Stimulated activated CD8-positive, alpha-beta memory T cell treated with anti-CD3 and anti-CD28 coated beads, Interleukin-4, amount 100 ng/mL, for 1 hour (primary cell): ENCODE measurements at places on chromosomes 13 and 19.

DNA sequence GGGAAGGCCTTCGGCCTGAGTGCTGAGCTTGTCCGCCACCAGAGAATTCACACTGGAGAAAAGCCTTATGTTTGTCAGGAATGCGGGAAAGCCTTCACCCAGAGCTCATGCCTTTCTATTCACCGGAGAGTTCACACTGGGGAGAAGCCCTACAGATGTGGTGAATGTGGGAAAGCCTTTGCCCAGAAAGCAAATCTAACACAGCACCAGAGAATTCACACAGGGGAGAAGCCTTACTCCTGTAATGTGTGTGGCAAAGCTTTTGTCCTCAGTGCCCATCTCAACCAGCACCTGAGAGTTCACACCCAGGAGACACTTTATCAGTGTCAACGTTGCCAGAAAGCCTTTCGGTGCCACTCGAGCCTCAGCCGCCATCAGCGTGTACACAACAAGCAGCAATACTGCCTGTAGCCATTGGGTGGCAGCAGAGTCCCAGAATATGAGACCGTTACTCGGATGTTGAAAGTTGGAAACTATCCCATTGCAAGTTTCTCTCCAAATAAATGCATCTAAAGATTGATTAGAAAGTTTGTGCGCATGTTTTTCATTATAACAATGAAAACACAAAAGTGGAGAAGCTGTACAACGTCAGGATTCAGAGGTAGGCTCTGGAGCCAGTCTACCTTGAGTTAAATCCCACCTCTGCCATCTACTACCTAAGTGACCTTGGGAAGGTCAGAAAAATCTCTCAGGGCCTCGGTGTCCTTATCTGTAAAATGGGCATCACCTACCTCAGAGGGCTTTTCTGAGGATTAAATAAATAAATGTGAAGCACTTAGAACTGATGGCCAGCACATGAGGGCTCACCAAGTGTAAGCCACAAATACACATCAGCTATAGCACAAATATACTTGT is 21.1 kb downstream of the ZNF473 start:
- DNase-seq, result peak; percentile 14

DNA sequence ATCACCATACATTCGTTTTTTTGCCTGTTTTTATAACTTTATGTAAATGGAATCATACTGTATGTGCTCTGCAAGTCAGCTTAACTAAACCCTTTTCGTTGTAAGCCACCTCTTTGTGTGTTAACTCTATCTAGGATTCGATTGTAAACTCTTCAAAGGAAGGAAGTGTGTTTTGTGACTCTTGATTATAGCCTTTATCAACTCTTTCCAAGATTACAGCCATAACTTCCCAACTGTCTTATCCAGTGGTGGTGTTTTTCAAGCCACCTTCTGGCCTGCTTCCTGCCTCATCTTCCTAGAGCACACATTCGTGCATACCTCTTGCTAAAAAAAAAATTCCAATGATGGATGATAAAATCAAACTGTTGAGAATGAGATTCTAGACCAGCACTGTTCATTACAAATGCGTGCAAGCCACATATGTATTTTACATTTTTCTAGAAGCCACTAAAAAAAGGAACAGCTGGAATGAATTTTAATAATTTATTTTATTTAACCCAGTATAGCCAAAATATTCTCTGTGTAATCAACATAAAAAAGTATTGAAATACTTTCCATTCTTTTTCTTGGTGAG is 12.0 kb upstream of the FBXL3 start:
- DNase-seq, result no peak

DNA sequence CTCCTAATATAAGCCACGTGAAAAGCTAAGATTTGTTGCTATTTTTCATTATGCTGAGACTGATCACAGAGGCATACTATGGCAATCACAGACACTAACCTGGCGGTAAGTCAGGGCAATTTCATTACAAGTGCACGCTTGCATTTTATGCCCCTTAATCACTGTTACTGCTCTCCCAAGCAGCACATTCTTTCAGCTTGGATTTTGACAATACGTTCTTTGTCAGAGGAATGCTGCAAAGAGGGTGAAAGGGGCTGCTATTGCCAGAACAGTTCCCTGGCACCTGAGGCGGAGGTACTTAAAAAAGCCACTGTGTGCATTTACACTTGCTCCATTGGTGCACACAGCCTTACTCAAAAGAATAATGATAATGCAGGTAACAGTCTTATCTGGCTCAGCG is 346.6 kb downstream of the RFC3 start:
- no peak for DNase-seq

DNA sequence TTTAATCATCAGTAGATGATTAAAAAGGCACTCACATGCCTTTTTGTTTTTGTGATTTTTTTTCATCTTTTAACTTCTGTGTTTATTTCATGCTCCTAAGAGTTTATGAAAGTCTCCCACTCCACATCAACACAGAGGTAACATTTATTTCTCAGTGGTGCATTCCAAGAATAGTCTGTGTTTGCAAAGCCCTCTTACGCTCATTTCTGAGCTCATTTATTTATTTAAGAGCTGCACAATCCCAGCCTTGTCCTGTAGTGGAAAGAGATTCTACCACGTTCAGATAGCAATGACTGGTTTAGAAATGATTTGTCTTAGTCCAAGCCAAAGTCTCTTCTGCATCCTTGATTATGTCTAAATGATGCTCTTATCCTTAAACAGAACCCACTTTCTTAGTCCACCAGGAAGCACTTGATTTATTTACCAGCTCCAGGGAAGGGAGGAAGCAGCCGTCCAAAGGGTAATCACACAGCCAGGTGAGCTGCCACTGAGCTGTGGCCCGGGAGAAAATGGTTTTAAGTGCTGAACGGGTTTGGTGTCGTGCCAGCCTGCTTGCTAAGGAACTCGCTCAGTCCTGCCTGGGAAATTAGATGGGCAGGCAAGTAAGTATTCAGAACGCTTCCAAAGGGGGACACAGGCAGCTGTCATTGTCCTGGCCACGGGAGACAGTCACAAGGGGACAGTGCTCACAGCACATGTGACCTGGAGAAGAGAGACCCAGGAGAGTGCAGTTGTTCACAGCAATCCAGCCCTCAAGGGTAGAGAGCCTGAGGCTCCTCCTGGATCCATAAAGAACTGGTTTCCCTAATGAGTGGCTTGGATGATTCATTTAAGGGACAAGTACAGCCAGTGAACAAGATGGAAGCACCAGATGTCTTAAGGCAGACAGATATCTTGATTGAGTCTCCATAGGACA is 131.8 kb upstream of the WASF3 start:
- no peak for DNase-seq

DNA sequence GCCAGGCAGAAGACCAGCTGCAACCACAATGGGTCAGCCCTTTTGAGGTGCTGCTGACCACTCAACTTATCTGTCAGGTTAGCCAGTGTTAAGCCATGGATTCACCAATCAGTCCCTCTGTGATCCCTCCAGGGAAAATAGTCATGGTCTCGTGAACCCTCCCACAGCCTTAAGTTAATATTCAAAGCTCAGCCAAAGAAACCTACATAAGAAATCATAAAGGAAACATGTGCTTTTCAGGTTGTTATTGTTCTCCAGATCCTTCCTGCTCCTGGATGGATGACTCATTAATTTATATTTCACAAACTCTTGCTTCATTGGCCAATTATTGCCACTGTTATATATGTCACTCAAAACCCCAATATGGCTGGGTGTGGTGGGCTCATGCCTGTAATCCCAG is 161.9 kb downstream of the B3GLCT start:
- no peak for DNase-seq

- no peak for DNase-seq
Measured at GRCh38 chr19:38892841-38893240, 6.6 kb downstream of the SIRT2 start.

- DNase-seq, result no peak
Measured at GRCh38 chr13:90321281-90321931, 1026.1 kb upstream of the MIR17HG start.

DNA sequence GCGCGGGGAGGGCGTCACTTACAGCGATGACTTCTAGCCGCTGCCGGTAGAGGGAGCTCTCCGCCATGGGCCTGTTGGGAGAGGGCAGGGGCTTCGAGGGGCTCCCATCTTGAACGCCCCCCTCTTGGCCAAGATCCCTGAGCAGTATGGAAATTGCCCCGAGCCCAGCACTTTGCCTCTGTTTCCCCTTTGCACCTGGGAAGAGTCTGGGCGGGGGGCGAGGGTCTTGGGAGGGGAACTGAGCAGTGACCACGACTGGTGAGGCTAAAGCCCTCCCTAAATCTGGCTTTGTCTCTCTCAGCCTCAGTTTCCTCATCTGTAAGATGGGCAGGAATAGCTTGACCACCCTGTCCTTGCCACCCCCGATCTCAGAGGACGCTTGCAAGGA is 2.8 kb downstream of the PALM3 start:
- DNase-seq, result no peak

- no peak for DNase-seq
Measured at GRCh38 chr13:74629985-74630384, 495.8 kb upstream of the KLF12 start.

GRCh38 chr19:49534632-49535385 is 7.0 kb downstream of the RCN3 start:
- DNase-seq, result no peak

DNA sequence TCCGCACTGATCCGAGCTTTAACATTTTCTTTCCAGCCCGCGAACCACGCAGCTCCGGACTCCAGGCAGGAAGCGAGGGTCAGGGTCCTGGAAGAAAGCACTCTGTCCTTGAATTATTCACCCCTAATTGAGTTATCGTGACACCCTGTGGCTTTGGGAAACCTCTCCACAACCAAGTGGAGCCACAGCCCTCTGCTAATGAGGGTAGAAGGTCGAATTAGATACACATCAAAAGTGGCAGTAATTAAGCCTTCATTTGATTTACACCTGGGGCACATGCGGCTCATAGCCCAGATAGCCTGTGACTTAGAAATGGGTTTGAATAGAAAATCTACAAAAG is 15.9 kb upstream of the RNF17 start:
- no peak for DNase-seq

- no peak for DNase-seq
Measured at GRCh38 chr19:56142087-56142787, 1.1 kb downstream of the ZNF444 start.

DNA sequence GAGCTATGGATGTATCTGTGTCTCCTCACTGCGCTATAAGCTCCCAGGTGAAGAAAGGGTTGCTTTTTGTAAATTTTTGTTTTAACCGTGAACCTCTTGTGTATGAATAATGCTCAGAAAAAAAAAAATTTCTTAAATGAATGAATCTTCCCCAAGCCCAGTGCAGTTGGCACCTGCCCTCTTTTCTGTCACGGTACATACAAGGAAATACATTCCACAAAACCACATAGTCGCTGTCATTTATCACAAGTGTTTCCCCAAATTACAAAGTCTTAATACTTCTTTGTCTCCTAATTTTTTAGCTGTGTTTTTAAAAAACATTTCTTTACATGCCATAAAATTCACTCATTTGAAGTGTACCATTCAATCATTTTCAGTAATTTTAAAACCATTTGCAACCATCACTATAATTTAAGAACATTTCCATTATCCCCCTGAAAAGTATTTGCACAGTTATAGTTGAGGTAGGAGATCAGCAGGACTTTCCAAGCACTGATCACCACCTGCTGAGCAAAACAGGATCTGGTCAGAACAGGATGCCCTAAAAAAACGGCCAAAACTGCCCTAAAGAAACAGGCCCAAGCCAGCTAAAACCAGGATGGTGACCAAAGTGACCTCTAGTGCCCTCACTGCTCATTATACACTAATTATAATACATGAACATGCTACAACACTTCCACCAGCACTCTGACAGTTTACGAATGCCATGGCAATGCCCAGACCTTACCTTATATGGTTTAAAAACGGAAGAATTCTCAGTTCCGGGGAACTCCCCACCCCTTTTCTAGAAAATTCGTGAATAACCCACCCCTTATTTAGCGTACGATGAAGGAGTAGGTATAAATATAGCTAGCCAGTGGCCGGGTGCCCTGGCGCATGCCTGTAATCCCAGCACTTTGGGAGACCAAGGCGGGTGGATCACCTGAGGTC is 1.3 kb upstream of the TEX30 start:
- no peak for DNase-seq

DNA sequence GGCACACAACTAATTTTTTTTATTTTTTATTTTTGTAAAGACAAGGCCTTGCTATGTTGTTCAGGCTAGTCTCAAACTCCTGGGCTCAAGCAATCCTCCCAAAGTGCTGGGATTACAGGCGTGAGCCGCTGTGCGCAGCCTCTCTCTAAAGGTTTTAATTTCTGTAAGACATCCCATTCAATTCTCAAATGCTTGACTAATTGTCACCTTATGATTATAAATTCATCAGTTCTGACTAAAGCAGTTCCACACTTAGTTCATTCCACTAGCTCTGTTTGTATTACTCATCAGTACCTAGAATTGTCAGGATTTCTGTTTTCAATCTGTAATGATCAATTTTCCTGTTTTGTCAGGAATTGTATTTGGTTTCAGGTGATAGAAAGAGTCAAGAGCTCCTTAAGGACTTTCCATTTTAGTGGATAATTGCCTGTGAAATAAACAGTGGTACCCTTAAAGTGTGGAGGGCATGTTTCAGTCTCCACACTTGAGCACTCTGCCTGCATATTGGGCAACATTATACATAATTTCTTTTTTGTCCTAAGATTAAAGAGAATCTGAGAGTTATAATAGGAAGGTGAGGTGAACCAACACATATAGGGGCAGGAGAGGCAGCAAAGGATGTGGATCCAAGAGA is 27.6 kb downstream of the GPALPP1 start:
- DNase-seq, result no peak

DNA sequence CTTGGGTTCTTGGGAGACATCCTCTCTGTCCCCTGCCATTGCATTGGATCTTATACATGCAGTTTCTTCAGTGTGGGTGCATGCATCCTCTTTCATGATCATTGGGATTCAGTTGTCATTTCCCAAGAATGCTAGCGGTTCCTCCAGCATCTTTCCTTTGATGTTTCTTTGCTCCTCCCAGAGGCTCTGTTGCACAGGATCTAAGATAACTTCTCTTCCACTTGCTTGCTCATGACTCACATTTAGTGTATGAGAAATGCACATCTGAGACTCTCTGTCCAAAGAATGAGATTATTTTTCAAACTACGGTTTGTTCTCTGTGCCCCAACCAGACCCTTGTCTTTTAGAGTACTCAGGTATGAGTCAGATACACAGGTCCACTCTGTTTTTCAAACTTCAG is 197.1 kb downstream of the NDFIP2 start:
- no peak for DNase-seq

DNA sequence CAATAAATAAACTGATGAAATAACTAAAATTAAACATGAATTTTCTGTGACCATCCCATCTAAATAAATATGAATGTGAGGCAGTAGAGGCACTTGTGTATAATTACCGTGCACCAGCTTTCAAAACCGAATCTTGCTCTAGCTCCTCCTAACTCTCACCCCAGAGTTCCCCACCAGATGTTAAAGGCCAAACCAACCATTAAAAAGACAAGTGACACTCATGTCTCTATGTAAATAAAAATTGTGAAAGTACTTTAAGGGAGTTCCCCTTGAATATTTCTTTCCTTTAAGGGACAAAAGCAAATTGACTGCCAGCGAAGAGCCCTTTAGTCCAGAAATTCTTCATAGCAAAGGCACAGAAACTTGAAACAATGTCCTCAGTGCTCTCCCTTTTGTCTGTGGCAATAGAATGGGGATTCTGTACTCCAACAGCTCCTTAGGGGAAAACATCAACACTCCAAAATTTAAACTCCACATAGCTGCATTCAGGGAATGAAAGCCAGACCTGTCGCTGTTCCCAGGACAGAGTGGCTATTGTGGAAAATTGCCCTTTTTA is 101.7 kb upstream of the SOX21 start:
- no peak for DNase-seq

- DNase-seq, result no peak
Measured at GRCh38 chr13:35349673-35350278, 126.7 kb downstream of the MAB21L1 start.

- DNase-seq, result no peak
Measured at GRCh38 chr13:112710855-112711527, 21.2 kb downstream of the ATP11A start.
